ENCODE measurements at places on chromosomes 7 and 10. TPM values are rescaled to one million over a fixed set of nuclear protein-coding genes. Genes with fewer than 3 reads are reported as not detected.
A peak's percentile ranks its signal among the peaks of the same experiment; 100 is the strongest.

Gene ARHGEF5
- 43.9 TPM for polyA plus RNA-seq

Gene EIF5AL1
- 0.69 TPM for polyA plus RNA-seq

Gene COBL
- polyA plus RNA-seq: 8.4 TPM

DNA sequence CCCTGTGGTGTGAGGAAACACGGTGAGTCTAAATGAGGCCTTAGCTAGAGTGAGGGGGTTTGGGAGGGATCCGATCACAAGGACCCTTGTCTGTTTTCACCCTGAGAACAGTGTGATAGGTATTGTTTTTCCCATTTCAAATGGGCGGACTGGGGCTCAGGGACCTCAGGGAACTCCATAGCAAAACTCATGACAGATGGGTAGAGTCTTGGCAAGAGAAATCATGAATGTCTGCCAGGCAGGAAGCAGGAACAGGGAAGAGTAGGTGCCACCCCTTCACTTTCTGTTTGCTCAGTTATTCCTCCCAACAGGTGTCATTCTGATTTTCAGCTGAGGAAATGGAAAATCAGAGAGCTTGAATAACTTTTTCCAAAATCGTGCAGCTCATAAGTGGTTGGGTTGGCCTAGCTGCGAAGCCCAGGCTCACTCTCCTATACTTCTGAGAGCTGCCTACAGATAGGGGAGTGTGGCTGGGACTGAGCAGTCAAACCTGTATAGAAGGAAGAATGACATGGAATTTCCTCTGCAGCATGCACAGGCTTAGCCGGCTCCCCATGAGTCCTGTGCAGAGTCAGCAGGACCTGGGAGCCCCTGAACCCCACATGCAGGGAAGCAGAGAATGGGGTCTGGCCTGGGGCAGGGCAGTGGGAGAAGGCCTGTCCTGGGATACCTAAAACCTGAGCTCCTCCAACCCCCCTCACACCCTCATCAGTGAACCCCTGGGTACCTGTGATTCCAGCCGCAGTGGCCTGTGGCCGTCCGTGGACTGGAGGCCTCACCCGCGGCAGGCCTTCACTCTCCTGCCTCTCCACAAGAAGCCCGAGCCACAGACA is 17.6 kb upstream of the C10orf105 start:
- peaks cover 4% of the 10 kb centered on the region for H3K4me1 ChIP-seq
- peak overlapping the region; percentile 9 for H3K27ac ChIP-seq
- DNase-seq: peak; percentile 65
- H3K27me3 ChIP-seq: no peaks in the 10 kb centered on the region
- H3K36me3 ChIP-seq: no peaks in the 10 kb centered on the region

- H3K4me1 ChIP-seq: no peaks in the 10 kb centered on the region
- no peak overlapping the region for H3K4me3 ChIP-seq
- no peak for DNase-seq
These were observed 29.6 kb upstream of the INPP5A start for GRCh38 chr10:132507956-132508490.

Gene TAS2R4
- polyA plus RNA-seq: not detected

Gene SLC16A12
- polyA plus RNA-seq: 0.89 TPM

GRCh38 chr7:141884539-141885225 is 31.5 kb upstream of the OR9A4 start:
- H3K27me3 ChIP-seq: no peaks in the 10 kb centered on the region
- DNase-seq: no peak
- H3K36me3 ChIP-seq: no peaks in the 10 kb centered on the region
- no peak overlapping the region for H3K4me3 ChIP-seq
- H3K27ac ChIP-seq: no peak overlapping the region

Gene CCDC146
- polyA plus RNA-seq: 7.5 TPM

DNA sequence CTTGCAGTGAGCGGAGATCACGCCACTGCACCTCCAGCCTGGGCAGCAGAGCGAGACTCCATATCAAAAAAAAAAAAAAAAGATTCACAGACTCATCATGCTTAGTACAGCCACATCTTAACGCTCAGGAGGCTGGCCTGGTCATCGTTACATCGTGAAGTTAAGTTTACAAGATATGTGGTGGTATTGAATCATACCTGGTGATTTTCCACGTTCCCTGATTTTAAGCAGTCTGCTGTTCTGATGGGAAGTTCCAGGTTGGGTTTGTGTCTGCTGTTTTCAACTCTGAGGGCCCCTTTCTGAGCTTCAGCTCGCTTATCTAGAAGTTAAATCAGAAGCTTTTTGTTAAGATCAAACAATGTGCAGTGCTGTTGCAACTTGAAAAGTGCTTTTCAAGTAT is 6.9 kb downstream of the PPP2R2D start:
- no peak overlapping the region for H3K27ac ChIP-seq
- no peaks in the 10 kb centered on the region for H3K36me3 ChIP-seq

GRCh38 chr10:58782876-58783851 is 270.5 kb downstream of the BICC1 start:
- no peak for DNase-seq
- no peaks in the 10 kb centered on the region for H3K27me3 ChIP-seq
- H3K4me3 ChIP-seq: no peak overlapping the region

DNA sequence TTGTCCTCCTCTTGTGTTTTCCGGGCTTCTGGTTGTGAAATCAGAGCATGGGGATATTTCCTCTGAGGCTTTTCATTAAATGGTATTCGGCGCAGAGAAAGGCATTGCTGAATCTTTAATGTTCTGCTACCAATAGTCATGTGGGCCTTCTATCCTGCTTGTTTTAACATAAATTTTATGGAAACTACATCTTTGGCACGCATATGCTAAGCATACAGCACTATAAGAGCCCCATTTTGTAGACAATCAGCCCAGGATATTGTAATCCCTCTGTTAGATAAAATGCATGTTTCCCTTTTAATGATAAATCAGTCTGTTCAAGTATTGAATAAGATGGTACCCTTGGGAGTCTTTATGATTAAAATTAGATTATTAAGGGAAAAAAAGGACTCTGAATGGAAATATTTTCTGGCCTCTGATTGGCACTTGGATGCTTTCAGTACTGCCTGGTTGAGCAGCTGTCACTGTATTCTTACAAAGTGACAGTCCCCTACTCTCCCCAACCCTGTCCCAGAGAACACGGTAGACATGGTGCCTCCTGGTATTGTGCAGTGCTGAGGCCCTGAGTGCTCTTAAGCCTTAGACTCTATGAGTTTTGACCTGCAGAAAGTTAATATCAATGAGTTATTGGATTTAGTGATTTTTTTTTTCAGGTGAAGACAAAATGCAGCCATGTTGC is 256.3 kb downstream of the POU6F2 start:
- peaks cover 7% of the 10 kb centered on the region for H3K27me3 ChIP-seq
- H3K4me3 ChIP-seq: no peak overlapping the region
- no peaks in the 10 kb centered on the region for H3K4me1 ChIP-seq
- no peak overlapping the region for H3K27ac ChIP-seq
- H3K36me3 ChIP-seq: no peaks in the 10 kb centered on the region

Gene AGR3
- polyA plus RNA-seq: 359 TPM

Data from small intestine (tissue), 16 donors.